Activated CD4-positive, CD25-positive, alpha-beta regulatory T cell (primary cell): ENCODE measurements at places on chromosomes 1 and 21.

GRCh38 chr1:205271277-205271676, 43.5 kb downstream of the TMCC2 start:
- DNase-seq, result no peak

- no peak for DNase-seq
These were observed 40.7 kb downstream of the TOMM20 start for GRCh38 chr1:235087906-235088305.

- DNase-seq, result no peak
These were observed 660 bp upstream of the PDE4B start for GRCh38 chr1:65791801-65792668.

- no peak for DNase-seq
These were observed at the start of gene GBP1 for GRCh38 chr1:89065079-89065868. TSS of gene GBP1 (minus strand) at chr1:89065208. CDS start at chr1:89063234, 1,974 bp downstream.

GRCh38 chr1:73026114-73026513, 743.8 kb upstream of the NEGR1 start:
- DNase-seq, result no peak

- no peak for DNase-seq
These were observed 124.9 kb downstream of the ITSN1 start for GRCh38 chr21:33767236-33767635.

- DNase-seq, result no peak
These were observed 24.1 kb downstream of the COL16A1 start for GRCh38 chr1:31679676-31680230.

DNA sequence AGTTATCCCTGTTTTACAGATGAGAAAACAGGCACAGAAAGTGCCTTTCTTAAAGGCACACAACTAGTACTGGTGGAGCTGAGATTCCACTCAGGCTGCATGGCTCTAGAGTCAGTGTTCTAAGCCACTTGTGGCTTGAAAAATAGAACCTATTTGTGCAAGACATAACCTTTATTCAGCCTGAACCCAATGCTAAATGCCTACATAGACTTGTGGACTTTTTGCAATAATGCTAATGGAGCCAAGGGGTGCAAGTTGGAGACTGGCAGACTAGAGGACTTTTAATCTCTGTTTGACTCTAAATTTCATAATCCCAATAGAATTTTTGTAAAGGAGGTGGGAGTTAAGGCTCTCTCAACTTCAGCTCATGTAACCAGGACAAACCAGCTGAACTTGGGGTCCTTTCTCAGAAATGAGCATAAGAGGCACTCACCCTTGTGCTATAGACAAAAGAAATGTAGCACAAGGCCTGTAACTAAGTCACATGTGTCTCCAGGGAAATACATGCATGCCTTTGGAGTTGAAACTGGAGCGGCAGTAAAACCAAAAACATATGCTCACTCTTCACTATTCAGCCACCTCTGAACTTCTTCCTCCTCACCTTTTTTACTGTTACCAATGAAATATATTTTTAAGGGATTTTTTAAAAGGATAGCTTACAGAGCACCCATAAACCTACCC, 43.0 kb upstream of the AK4 start:
- DNase-seq, result no peak

DNA sequence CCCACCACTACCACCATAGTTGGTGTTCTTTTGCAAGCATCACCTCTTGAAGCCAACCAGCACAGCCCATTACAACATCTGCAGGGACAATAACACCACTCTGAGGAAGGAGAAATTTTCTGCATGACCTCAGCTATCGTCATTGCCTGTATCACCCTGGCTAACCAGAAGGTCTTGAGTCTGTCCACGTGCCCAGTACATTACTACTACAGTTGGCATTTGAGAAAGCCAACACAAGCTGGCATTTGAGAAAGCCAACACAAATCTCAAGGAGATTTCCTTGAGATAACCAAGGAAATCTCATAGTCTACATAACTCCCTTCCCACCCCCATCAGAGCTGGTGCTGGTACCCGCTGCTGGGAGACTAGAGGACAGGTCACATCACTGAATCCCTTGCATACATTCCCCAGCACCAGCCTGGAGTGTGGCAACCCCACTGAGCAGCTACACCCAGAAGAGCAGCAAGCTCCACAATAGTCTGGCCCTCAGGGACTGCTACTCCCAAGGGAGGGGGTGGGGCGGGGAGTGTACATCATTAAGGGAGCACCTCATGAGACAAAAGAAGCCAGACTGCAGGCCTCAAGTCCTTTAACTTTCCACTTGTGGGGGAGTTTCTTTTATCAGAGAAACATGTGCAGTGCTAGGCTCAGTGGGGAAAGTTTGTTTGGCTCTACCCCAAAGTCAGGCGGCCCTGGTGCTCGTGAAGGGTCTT, 46.0 kb upstream of the GUCA2A start:
- DNase-seq, result no peak

DNA sequence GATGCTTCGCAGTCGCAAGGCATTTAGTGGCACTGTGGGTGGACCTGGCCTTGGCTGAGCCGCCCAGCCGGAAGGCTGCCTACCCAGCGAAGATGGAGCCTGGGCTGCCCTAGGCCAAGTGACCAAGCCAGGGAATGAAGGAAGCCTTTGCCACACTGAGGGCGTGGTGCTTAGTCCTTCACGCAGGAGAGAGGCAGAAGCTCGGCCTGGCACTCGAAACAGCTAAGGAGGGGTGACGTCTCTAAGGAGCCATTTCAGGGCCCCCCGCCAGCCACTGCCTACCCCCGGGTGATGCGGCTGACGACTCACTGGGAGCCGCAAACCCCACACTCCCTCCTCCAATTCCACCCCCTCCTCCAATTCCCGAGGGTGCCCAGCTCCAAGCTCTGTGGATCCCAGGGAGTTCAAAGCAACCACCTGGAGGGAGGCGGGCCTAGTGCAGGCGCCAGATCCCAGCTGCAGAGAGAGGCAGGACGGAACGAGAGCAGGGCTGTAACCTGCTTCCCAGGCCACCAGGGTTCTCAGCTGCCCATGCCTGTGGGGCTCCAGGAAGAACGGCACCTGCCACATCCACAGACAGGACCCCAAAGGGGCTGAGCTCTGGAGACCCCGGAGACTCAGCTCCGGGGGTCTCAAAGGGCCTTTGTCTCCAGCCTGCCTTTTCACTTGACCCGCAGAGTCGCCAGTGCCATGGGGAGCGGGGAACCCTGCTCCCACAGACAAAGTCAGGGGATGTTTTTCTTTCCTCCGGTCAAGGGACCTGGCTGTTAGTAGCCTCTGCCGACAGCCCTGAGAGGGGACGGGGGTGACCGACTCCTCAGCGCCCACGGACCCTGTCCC, 75.8 kb downstream of the ARHGEF16 start:
- DNase-seq, result no peak

- no peak for DNase-seq
These were observed 87.6 kb downstream of the CNIH3 start for GRCh38 chr1:224703702-224704101.

DNA sequence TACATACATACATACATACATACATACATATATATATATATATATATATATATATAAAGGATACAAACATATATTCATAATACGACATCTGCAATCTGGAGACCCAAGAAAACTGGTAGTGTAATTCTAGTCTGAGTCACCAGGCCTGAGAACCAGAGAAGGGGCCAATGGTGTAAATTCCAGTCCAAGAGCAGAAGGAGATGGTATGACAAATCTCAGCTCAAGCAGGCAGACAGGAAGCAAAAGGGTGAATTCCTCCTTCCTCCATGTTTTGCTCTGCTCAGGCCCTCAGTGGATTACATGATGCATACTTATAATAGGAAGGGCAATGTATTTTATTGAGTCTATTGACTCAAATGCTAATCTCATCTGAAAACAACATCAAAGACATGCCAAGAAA, 1060.4 kb upstream of the TMPRSS15 start:
- no peak for DNase-seq

GRCh38 chr1:198179556-198179981, 22.8 kb downstream of the NEK7 start:
- DNase-seq, result no peak

GRCh38 chr21:19810779-19811178, 1187.4 kb upstream of the NCAM2 start:
- DNase-seq, result no peak

GRCh38 chr1:167631936-167632614, 2.0 kb downstream of the RCSD1 start:
- DNase-seq, result peak; percentile 18

DNA sequence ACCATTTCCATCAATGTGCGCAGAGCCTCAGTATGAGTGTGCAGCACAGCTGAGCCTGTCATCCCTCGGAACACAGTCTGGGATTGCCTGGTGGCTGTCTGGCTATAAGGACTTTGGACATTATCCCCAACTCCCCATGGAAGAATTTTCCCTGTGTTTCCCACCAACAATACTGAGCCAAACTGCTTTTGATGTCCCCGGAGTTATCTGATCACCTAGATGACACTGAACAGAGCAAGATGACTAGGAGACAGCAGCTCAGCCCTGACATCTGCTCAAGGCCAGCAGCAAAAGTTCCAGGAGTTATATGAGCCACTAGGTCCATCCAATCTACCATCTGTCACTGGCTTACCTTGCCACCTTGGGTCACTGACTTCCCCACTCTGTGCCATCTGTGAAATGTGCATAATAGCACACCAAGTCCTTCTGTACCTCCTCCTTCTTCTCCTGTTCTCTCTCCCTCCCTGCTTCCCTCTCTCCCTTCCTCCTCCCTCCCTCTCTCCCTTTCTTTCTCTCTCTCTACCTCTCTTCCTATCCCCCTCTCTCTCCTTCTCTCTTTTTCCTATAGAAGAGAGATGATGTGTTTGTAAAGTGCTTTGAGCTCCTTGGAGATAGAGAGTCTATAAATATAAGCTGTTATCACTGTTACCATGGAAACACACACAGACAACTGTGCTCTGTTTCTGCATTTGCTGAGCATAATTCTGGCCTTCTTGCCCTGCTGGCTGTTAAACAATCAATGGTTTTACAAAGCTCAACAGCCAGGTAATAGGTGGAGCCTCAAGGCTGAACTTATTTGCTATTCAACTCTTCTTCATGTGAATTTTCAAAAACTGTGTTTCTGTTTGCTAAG, 19.7 kb upstream of the ATP1B1 start:
- DNase-seq, result no peak

- DNase-seq, result no peak
These were observed 54.6 kb upstream of the PRDX6 start for GRCh38 chr1:173422456-173422976.

- no peak for DNase-seq
These were observed 165.8 kb upstream of the C1orf105 start for GRCh38 chr1:172254521-172255222.

DNA sequence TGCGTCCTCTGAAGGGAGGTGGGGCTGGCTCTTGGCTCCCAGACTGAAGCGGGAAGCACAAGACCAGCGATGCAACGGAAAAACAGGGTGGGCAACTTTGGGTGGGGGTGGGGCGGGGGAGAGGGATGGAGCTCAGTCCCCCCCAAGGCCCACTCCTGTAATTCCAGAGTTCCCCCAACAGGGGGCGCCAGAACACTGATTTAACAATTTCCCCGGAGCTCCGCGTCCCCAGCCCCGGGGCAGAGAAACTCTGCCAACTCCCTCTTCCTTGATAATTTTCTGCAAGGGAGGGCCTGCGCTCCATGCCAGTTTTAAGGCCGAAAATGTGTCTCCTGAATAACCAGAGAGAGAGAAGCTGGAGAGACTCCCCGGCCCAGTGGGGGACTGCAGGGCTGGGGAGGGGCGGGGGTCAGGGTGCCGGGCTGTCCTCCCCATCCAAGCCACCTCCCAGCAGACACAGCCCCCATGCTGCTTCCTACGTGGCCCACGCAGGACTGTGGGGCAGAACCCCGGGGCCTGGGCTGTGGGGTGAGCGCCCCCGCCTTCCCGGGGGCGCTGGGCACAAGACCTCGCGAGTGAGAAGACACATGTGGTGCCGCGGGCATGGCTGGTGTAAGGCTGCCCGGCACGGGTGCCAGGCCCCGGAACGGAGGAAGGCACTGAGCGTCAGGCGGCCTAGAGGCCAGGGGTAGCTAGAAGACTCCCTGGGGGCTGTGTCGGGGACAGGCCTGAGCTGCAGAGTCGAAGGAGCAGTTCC, 51.4 kb downstream of the KIF21B start:
- DNase-seq, result peak; percentile 34

GRCh38 chr1:63877816-63878215, 104.0 kb downstream of the ROR1 start:
- DNase-seq, result no peak

DNA sequence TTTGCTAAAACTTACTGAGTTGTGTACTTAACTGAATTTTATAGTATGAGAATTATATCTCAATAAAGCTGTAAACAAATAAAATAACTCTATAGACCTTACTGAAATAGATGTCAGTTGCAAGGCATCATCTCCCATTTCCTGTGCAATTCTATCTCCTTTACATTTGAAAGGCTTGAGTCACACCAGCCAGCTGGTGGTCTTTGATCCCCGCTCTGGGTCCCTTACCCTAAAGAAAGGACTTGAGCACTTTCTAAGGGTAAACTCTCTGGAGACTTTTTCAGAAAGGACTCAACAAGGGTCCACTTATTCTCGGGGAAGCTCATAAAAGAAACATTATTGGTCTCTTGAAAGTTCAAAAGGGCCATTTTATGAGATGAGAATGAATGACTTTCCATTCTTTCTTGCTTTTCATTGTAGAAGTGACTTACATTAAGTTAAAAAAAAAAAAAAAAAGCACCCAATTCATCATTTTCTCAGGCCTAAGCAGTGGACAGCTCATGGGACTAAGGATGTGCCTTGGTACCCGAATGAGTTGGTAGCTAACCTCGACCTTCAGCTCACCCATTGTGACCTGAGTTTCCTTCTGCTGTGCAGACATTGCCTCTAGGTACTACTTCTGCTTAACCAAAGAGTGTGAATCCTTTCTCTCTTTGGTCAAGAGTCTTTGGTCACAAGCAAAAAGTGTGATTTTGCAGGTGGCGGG, 147.0 kb upstream of the COA6 start:
- no peak for DNase-seq

GRCh38 chr1:233635765-233636502, 22.0 kb downstream of the KCNK1 start:
- no peak for DNase-seq

DNA sequence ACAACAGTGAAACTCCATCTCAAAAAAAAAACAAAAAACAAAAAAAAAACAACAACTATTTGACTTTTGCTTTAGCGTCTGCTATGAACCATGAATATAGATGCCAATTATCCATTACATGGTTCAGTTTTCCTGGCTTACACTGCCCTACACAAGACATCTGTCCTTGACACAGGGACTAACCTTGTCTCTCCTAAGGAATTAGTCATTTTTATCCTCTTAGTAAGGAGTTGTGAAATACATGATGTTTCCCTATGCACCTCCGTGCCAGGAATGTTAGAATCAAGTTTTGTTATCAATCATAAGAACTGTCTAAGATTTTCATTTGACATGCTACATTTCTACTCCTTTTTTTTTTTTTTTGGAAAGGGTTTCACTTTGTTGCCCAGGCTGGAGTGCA, 241.8 kb downstream of the KIF26B start:
- DNase-seq, result no peak

- DNase-seq, result no peak
These were observed 1490.8 kb downstream of the BRINP3 start for GRCh38 chr1:188986745-188987417.

GRCh38 chr1:220409771-220410595, 118.0 kb upstream of the MARK1 start:
- no peak for DNase-seq

- DNase-seq, result no peak
These were observed 246.3 kb upstream of the RAB4A start for GRCh38 chr1:229024528-229025130.
